Muscle of leg (tissue), 16 donors: ENCODE measurements at places on chromosomes 11 and 22. TPM values are rescaled to one million over a fixed set of nuclear protein-coding genes. Genes with fewer than 3 reads are reported as not detected.

GRCh38 chr22:45799291-45799690 lies 127.7 kb downstream of the ATXN10 start:
- H3K27ac ChIP-seq, result no peak overlapping the region
- H3K36me3 ChIP-seq, result peaks cover 8% of the 10 kb centered on the region
- H3K27me3 ChIP-seq, result no peaks in the 10 kb centered on the region
- no peak for DNase-seq

DNA sequence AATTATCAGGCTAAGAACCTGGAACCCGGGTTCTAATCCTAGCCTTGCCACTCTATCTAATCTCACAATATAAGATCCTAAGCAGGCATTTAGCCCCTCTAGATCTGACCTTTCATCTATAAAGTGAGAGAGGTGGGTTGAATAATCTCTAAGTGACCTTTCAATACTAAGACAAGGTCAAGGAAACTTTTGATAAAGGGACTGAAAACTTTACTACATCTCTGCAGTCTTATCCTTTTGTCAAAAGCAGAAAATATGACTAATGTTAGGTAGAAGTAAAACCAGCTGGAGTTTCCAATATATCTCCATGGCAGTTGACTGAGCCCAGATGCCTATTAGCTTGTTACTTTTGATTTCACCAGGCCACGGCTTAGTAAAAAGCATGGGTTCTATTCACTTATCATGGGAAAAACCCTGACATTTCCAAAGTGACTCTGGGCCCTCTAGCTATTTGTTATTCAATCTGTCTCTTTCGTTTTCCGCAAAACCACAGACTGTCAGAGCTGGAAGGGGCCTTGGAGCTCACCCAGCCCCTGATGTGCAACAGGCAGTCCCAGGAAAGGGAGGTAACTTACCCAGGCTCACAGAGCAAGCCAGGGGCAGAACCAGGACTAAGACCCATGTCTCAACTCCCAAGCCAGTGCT lies 75.8 kb downstream of the RAB30 start:
- H3K4me1 ChIP-seq, result peaks cover 13% of the 10 kb centered on the region
- no peak overlapping the region for H3K4me3 ChIP-seq
- DNase-seq, result peak; percentile 36
- peaks cover 7% of the 10 kb centered on the region for H3K36me3 ChIP-seq
- H3K27me3 ChIP-seq, result no peaks in the 10 kb centered on the region

- DNase-seq, result no peak
- H3K27ac ChIP-seq, result no peak overlapping the region
- no peaks in the 10 kb centered on the region for H3K36me3 ChIP-seq
- H3K4me3 ChIP-seq, result no peak overlapping the region
- H3K27me3 ChIP-seq, result no peaks in the 10 kb centered on the region
These were observed 497.5 kb downstream of the TBC1D22A start for GRCh38 chr22:47259990-47260389.

- no peak overlapping the region for H3K27ac ChIP-seq
- H3K36me3 ChIP-seq, result no peaks in the 10 kb centered on the region
- no peaks in the 10 kb centered on the region for H3K4me1 ChIP-seq
- DNase-seq, result no peak
These were observed 80.6 kb upstream of the RTL6 start for GRCh38 chr22:44578516-44579230.

DNA sequence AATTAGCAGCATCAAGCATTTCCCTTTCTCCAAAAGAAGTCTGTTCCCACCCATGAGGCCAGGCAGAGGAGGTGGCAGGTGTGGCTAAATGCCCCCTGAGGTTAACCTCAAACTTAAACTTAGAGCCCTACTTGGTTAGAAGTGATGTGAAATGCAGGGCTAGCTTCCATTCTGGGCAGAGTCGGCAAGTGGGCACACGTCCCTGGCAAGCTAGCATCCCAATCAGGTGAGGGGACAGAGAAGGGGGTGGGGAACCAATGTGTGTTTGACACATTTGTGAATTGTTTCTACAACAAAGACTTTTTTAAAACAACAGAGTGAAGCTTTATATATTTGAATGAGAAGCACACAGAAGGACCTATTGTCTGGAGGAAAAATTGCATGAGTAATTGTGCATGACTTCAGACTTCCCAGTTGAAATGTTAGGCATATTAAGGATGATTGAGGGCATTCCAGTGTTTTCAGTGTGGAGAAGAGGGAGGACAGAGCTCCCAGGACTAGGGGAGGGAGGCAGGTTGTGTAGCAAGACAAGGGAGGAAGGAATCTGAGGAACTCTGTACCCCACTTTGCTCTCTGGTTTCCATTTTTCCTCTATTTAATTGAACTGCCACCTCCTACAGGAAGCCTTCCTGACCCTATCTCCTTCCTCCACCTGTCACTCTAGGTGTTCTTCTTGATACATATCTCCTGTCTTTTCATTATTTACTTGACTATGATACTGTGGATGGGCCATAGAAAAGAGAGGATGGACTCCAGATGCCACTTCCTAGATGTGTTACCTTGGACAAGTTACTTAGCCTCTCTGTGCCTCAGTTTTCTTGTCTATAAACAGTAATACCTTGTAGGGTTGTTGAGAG lies 83.3 kb upstream of the PICALM start:
- H3K4me3 ChIP-seq, result no peak overlapping the region
- no peaks in the 10 kb centered on the region for H3K27me3 ChIP-seq
- peak; percentile 21 for DNase-seq

DNA sequence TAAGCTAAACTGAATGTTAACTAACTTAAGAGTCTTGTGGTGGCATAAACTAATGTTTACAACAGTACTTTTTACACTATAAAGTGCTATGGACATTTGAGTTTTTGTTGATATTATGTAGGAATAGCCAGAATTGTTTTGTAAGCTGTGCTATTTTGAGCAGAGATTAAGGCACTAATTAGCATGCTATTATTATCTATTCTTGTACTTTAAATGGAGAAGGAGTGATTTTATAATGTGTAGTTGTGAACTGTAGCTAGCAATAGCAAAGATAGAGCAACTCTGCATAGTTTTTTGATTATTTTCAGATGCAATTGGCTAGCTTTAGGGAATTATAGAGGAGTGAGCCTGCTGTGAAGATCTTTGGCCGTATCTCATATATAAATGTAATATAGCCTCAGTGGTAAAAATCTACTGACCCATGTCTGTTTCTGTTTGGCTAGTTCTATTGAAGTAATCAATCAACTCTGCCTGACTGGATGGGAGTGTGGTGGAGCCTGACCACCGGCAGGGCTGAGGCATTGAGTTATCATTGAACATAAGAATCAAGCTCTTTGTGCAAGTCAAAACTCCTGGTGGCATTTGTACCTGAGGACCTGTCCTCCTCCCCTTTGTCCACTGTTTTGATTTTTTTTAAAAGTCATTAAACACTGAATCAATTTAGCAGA lies 34.3 kb downstream of the NCAM1 start:
- no peaks in the 10 kb centered on the region for H3K27me3 ChIP-seq
- H3K4me3 ChIP-seq, result no peak overlapping the region
- H3K36me3 ChIP-seq, result no peaks in the 10 kb centered on the region
- H3K4me1 ChIP-seq, result no peaks in the 10 kb centered on the region

RAG2 gene
- total RNA-seq, result 0.09 TPM

DNA sequence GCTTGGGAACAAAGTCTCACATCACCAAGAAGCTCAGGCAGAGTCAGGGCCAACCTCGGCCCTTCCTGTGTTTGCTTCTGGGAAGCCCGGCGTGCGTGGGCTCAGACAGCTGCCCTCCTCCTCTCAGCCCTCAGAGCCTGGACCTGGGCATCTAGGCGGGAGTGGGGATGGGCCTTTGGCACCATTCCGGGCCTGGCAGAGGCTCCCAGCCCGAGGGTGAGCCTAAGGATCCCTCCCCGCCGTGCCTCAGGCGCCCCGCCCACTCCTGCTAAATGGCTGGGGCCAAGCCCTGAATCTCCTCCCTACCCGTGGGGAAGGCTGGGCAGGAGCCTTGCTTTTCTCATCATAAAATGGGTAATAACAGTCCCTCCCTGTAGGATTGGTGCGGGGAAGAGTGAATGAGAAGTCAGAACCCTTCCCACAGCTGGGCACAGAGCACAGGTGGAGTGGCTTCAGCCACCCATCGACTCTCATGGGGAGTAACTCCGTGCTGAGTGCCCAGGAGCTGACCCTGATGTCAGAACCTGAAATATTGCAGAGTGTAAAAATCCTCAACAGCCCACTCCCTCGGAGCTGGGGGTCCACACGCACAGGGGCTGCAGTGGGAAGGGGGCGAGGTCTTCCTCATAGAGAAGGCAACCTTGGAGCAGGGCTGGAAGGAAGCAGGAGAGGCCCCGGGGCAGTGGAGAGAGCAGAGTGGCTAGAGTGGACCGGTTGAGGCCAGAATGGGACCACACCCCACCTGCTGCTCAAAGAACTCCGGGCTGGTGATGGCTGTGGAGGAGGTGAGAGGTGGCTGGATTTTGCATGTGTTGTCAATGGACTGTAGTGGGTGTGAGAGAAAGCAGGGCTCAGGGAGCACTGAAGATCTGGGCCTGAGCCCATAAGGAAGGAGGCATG lies 18.8 kb upstream of the CDKN1C start:
- H3K27ac ChIP-seq, result no peak overlapping the region
- no peak for DNase-seq
- peaks cover 27% of the 10 kb centered on the region for H3K4me1 ChIP-seq
- peaks cover 67% of the 10 kb centered on the region for H3K27me3 ChIP-seq
- H3K4me3 ChIP-seq, result no peak overlapping the region
- no peaks in the 10 kb centered on the region for H3K36me3 ChIP-seq

- no peak overlapping the region for H3K4me3 ChIP-seq
- H3K27me3 ChIP-seq, result no peaks in the 10 kb centered on the region
- H3K4me1 ChIP-seq, result no peaks in the 10 kb centered on the region
These were observed 63.2 kb upstream of the DEUP1 start for GRCh38 chr11:93267383-93267782.

GRCh38 chr11:24496736-24497725 lies at the start of gene LUZP2:
Gene LUZP2, plus strand, starts transcription at chr11:24497053.
- DNase-seq, result peak; percentile 69
- peak within 1 kb of the TSS; percentile 55 for H3K4me3 ChIP-seq
- no peak within 1 kb of the TSS for H3K27ac ChIP-seq

ASPHD2 gene
- 1.2 TPM for total RNA-seq
